Upper lobe of left lung (tissue), 6 donors: ENCODE measurements at places on chromosomes 3 and 15. TPM values are rescaled to one million over a fixed set of nuclear protein-coding genes. Genes with fewer than 3 reads are reported as not detected.

The AMIGO3 gene
- total RNA-seq: 3.2 TPM

The PLA2G4E gene
- 5.2 TPM for total RNA-seq

The TMC3 gene
- not detected for total RNA-seq

- DNase-seq: no peak
- no peaks in the 10 kb centered on the region for H3K4me1 ChIP-seq
- H3K4me3 ChIP-seq: no peak overlapping the region
- H3K27ac ChIP-seq: no peak overlapping the region
- no peaks in the 10 kb centered on the region for H3K36me3 ChIP-seq
Measured at GRCh38 chr3:169564883-169565282, 98.6 kb downstream of the MECOM start.

DNA sequence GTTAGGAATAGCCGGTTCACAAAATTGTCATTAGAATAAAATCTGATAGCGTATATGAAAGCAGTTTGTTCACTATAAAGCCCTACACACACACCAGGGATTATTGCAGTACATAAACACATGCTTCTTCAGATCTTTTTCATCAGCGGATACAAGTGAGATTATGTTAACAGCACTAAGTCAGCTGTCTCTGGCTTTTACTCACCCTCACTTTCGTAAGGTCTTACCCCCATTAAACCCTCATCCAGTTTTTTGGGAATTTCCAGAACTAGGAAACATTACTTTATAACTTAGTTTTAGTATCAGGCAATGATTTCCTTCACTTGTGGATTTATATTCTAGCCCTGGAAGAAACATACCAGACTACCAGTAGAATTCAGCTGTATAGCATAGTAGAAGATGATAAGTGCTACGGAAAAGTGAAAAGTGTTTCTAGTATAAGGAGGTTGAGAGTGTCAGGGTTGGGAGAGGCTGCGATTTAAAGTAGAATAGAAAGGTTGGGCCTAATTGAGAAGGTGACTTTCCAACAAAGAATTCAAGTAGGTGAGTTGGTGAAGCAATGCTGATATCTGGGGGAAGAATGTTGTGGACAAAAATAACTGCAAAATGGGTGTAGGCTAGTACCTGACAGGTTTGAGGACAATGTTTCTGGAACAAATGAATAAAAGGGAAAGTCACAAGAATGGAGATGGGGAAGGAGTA is 22.7 kb downstream of the TMEM207 start:
- no peak overlapping the region for H3K4me3 ChIP-seq
- no peak for DNase-seq
- no peak overlapping the region for H3K27ac ChIP-seq
- H3K27me3 ChIP-seq: no peaks in the 10 kb centered on the region

GRCh38 chr3:13537909-13538296 is 11.0 kb upstream of the FBLN2 start:
- H3K27ac ChIP-seq: no peak overlapping the region
- no peak overlapping the region for H3K4me3 ChIP-seq
- H3K36me3 ChIP-seq: no peaks in the 10 kb centered on the region
- no peak for DNase-seq

GRCh38 chr3:152157337-152157736 is 111.4 kb upstream of the MBNL1 start:
- no peaks in the 10 kb centered on the region for H3K36me3 ChIP-seq
- H3K27me3 ChIP-seq: no peaks in the 10 kb centered on the region
- DNase-seq: no peak
- no peak overlapping the region for H3K27ac ChIP-seq
- no peak overlapping the region for H3K4me3 ChIP-seq
- no peaks in the 10 kb centered on the region for H3K4me1 ChIP-seq

GRCh38 chr15:57112178-57112577 is 193.7 kb downstream of the TCF12 start:
- peaks cover 3% of the 10 kb centered on the region for H3K4me1 ChIP-seq
- H3K4me3 ChIP-seq: no peak overlapping the region
- H3K36me3 ChIP-seq: no peaks in the 10 kb centered on the region
- H3K27ac ChIP-seq: no peak overlapping the region
- DNase-seq: no peak
- H3K27me3 ChIP-seq: no peaks in the 10 kb centered on the region

- H3K27ac ChIP-seq: peak overlapping the region; percentile 79
- no peak for DNase-seq
- peaks cover 85% of the 10 kb centered on the region for H3K4me1 ChIP-seq
- no peak overlapping the region for H3K4me3 ChIP-seq
- peaks cover 40% of the 10 kb centered on the region for H3K36me3 ChIP-seq
Measured at GRCh38 chr3:134357914-134358811, 16.1 kb downstream of the AMOTL2 start.

GRCh38 chr3:175913286-175913685 is 1054.2 kb downstream of the NAALADL2 start:
- DNase-seq: no peak
- no peaks in the 10 kb centered on the region for H3K27me3 ChIP-seq
- no peak overlapping the region for H3K4me3 ChIP-seq
- no peak overlapping the region for H3K27ac ChIP-seq

DNA sequence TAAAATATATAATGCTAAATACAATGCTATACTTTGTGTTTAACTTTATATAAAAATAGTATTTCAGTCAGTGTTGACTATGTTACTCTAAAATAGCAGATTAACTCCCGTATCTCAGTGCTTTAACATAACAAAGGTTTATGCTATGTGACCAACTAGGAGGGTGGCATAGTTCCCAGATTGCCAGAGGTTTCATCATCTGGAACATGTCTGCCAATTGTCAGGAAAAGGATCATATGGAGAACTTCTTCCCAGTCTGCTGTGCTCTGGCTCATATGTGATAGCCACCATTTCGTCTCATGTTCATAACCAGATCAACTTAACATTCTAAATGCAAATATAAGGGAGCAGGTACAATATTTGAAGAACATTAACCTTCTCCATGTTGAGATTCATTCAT is 720.2 kb downstream of the MCTP2 start:
- DNase-seq: no peak
- no peaks in the 10 kb centered on the region for H3K36me3 ChIP-seq
- no peak overlapping the region for H3K4me3 ChIP-seq
- no peaks in the 10 kb centered on the region for H3K27me3 ChIP-seq
- no peak overlapping the region for H3K27ac ChIP-seq

- DNase-seq: no peak
- H3K4me1 ChIP-seq: no peaks in the 10 kb centered on the region
- H3K27me3 ChIP-seq: no peaks in the 10 kb centered on the region
Measured at GRCh38 chr3:6601374-6601773, 259.5 kb upstream of the GRM7 start.

DNA sequence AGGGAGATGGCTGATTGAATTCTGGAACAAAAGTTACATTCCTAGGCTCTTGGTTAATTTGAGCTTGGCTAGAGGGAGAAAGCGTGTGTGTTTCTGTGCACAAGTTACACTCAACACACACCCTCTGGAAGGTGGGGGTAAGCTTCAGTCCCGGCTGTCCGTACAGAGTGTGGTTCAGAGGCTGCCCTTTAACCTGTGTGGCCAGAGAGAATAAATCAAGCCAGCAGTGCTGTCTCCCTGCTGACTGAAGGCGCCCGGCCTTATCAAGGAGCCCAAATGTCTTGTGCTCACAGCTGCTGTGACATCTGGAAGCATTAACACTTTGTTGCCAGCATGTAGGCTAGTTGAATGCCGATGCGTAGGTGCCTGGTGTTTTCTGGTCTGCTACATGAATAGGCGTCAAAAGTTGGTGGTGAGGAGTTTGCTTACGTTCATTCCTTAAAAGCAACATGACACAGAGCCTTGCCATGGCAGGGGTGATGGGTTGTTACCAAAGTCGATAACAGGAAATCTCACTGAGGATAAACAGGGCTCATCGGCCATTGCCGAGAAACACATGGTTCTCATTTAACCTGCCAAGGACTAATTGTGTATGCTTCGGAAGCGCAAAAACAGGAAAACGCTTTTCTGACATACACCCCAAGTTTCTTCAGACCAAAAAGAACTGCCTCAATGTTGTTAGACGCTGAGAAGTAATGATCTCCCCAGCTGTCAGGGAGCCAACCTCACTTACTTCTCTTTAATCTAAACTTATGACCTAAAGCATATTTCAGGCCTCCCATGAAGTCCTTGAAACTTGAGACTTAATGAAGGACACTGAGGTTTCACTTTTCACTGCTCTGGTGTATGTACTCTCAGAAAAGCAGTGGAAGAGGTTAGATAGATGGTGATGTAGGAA is 95.8 kb upstream of the CTDSPL start:
- peaks cover 19% of the 10 kb centered on the region for H3K4me1 ChIP-seq
- H3K4me3 ChIP-seq: no peak overlapping the region
- peak overlapping the region; percentile 69 for H3K27ac ChIP-seq

GRCh38 chr3:128395500-128396162 is 71.1 kb downstream of the DNAJB8 start:
- H3K36me3 ChIP-seq: no peaks in the 10 kb centered on the region
- DNase-seq: no peak
- no peak overlapping the region for H3K27ac ChIP-seq
- no peak overlapping the region for H3K4me3 ChIP-seq
- no peaks in the 10 kb centered on the region for H3K4me1 ChIP-seq

- peaks cover 29% of the 10 kb centered on the region for H3K4me1 ChIP-seq
- no peak overlapping the region for H3K4me3 ChIP-seq
- no peaks in the 10 kb centered on the region for H3K27me3 ChIP-seq
- H3K27ac ChIP-seq: no peak overlapping the region
- DNase-seq: no peak
Measured at GRCh38 chr3:120022729-120023128, 71.5 kb downstream of the GSK3B start.

DNA sequence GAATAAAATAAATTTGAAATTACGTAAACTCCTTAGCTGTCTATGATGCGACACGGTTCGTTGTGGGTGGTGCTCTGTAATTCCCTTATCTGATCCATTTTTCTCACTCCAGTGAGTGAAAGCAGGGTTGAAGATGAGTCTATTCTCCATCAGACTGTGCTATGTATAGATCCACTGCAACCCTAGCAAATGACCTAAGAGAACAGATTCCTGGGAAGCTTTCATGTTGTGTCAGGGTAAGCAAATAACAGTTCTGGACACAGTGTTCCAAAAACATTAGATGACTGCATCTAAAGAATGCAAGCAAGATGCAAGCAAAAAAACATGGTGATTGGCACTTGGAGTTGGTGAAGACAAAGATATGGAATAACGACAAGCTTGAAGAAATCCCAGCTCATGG is 239.3 kb downstream of the SLC9A9 start:
- H3K4me3 ChIP-seq: no peak overlapping the region
- no peak overlapping the region for H3K27ac ChIP-seq
- DNase-seq: no peak
- no peaks in the 10 kb centered on the region for H3K36me3 ChIP-seq

DNA sequence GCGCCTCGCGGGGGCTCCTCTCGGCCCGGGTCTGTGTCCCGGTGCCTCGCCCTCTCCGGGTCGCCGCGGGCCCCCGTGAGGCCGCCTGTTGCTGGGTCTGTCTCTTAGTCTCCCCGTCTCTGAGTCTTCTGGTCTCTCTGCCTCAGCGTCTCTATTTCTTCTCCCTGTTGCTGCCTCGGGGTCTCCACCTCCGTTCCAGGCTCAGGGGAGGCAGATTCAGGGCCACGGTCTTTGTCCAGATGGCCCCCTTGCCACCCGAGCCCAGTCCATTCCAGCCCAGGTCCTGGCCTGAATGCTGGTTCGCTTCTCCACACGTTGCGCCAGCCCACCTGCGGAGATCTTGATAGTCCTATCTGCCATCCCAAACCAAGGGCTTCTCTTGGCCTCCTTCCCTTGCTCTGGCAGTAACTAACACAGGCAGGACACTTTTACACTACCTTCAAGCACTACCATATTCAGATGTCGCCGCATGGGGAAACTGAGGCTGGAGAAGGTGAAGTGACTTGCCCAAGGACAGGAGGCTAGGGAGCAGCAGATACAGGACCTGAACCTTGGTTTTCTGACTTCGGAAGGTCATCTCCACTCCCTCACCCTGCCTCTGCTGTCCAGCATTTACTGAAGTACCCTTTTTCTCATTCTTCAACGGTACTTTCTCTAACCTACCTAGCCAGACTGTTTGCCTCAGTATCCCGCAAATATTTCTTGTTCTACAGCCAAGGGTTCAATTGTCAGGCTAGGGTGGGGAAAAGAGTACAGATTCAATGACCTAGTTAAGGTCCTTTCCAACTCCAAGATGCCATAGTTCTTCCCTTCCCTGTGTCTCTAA is 616 bp upstream of the IGDCC4 start:
- no peaks in the 10 kb centered on the region for H3K36me3 ChIP-seq
- peaks cover 15% of the 10 kb centered on the region for H3K27me3 ChIP-seq
- peak overlapping the region; percentile 51 for H3K4me3 ChIP-seq
- H3K4me1 ChIP-seq: peaks cover 20% of the 10 kb centered on the region
- no peak for DNase-seq
- no peak overlapping the region for H3K27ac ChIP-seq

GRCh38 chr15:39511916-39512260 is 69.0 kb upstream of the THBS1 start:
- H3K27ac ChIP-seq: no peak overlapping the region
- DNase-seq: no peak
- no peaks in the 10 kb centered on the region for H3K36me3 ChIP-seq

GRCh38 chr15:97502038-97502437 is 458.5 kb upstream of the ARRDC4 start:
- no peak for DNase-seq
- no peak overlapping the region for H3K4me3 ChIP-seq
- H3K36me3 ChIP-seq: no peaks in the 10 kb centered on the region
- H3K27ac ChIP-seq: no peak overlapping the region
- no peaks in the 10 kb centered on the region for H3K4me1 ChIP-seq

DNA sequence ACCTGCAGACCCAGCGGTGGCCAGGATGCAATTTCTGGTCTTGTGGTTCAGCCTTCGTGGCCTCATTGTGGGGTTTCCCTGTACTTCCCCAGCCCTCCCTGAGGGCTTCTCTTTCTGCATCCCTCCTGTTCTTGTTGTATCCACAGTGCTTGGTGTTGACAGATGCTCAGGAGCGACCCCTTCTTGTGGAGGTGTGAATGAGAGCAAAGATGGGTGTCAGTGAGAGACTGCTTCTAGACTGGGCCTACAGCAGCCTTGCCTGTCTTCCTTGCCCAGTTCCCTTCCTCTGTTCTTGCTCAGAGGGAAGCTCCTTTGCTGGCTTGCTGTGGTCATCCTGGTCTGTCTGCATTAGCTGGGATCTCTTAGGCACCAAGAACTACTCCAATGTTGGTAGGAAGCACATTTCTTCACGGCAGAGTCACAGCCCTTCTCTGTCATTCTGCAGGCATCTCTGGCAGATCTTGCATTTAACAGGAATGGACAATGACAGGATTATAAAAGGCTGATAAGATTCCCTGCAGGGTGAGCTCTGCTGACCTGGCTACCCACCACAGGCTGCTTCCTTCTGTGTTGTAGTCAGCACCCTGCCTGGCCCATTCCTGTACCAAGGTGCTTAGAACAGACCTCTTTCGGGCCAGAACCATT is 317.8 kb upstream of the C2CD4B start:
- H3K4me3 ChIP-seq: no peak overlapping the region
- H3K4me1 ChIP-seq: no peaks in the 10 kb centered on the region
- H3K27me3 ChIP-seq: no peaks in the 10 kb centered on the region

- H3K27me3 ChIP-seq: no peaks in the 10 kb centered on the region
- H3K27ac ChIP-seq: no peak overlapping the region
- no peak for DNase-seq
- no peak overlapping the region for H3K4me3 ChIP-seq
- no peaks in the 10 kb centered on the region for H3K4me1 ChIP-seq
Measured at GRCh38 chr15:31013863-31014607, 22.6 kb upstream of the MTMR10 start.

GRCh38 chr3:29072611-29073010 is 208.3 kb upstream of the RBMS3 start:
- H3K4me3 ChIP-seq: no peak overlapping the region
- no peak overlapping the region for H3K27ac ChIP-seq
- H3K4me1 ChIP-seq: no peaks in the 10 kb centered on the region
- H3K36me3 ChIP-seq: no peaks in the 10 kb centered on the region
- no peak for DNase-seq
